ENCODE measurements at places on chromosomes 2 and 18.

DNA sequence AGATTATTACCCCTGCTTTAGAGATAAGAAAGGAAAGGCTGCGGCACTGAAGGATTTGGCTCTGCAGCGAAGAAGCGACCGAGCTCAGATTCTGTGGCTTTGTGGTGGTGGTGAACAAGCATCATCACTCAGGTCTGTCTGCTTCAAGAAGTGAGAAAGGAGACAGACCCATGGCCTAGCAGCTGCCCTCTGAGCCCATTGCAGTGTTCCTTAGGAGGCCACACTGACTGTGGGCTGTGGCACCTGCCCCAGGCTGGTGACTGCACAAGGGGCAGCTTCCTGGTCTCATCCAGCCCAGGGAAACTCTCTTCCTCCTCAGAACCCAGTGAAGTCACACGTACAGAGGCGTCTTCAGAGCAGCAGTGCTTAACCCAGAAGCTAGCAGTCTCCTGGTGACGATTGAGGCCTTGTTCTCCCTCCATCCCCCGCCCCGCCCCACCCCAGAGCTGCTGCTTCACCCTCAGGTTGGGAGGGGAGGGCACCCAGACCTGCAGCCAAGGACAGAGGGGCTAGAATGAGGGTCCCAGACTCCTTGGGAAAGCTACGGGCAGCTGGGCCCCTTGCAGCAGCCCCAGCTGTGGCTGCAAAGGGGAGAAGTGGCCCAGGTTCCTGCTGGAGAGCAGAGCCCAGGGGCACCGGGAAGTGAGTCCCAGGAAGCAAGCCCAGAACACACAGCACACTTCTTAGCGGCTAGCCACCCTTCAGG lies 22.2 kb downstream of the BIN1 start:
- DNase-seq = no peak

GRCh38 chr18:78739115-78739514 lies 240.5 kb upstream of the SALL3 start:
- no peak for DNase-seq

DNA sequence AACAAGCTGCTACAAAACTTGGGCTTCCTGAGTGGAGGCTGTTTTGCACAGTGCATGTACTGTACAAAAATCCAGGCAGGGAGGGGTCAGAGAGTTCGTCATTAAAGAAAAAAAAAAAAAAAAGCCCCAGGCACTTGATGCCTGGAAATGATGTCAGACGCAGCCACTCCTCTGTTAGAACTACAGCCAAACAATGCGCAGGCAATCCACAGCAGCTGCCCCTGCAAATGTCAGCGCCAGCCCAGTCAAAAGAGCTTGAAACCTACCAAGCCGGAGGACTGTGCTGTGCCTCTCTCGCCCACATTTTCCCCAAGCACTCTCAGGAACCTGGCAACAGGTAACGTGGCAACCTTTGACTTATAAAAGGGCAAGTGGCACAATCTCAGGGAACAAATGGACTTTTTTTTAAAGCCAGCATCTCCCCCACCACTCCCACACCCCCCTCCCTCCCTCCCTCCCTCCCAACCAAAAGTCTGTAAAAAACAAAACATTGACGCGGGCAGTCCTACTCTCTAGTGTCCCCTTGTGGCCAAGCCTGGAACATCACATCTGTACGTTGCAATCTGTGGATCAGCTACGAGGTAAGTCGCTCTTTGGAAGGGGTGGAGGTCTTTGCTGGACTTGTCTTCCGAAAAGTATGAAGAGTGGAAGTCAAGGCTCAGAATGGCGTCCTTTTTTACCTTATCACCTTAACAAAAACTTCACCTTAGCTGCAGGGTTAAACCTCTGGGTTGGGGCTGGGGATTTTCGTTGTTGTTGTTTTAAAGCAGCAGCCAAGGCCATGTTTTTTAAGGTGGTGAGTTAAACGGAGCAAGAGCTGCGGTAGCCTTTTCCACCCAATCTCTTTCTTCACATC lies 144.2 kb downstream of the TGIF1 start:
- DNase-seq = peak; percentile 83

DNA sequence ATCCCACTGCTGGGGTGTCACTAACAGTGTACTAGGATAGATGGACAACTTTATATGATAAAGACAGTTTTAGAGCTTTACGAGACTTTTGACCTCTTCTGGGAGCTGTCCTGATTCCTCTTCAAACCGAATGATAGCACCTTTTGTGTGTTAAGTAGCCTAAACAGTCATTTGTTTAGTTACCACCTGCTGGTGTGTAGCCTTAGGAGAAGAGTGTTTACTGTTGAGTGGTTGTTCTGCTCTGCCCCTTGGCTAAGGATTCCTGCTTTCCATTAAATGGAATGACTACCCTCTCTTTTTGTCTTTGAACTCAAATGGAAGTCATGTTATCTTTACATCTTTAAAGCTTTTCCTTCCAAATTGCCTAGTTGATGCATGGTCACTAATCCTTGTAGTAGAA lies 28.0 kb upstream of the MGAT5 start:
- no peak for DNase-seq

- DNase-seq = no peak
Measured at GRCh38 chr2:226684563-226684959, 115.1 kb downstream of the IRS1 start.

DNA sequence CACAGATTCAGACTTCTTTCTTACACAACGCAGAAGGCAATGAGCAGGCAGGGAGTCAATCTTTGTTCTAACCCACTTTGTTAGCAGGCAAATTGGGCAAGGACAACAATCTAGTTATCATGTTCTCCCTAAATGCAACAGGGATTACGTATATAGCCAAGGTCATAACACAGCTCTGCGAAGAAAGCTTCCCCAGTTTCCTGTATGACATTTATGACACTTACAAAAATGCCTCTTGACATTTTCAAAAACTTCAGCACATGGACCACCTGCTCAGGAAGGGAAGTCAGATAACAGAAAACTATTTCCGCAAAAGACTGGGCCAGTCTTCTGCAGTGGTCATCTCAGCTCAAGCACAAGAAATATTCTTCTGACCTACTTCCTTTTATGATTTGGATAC lies 106.1 kb downstream of the IRS1 start:
- no peak for DNase-seq

GRCh38 chr2:62800618-62801017 lies 95.1 kb downstream of the EHBP1 start:
- DNase-seq = no peak

DNA sequence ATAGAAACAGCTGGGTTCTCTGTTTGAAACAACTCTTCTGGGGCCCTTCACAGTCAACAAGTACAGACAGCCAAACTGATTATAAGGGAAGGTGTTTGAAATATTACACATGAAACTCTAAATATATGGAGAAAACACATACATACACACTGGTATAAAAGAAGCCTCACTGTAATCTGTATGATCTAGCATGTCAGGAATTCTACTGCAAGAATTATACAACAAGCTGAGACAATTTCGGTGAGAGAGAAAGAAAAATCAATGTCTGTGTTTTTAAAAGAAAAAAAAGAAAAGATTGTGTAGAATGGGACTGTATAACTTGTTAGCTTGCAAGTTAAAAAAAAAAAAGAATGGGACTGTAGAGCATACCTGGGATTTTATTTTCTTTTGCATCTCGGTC lies 26.3 kb downstream of the IRS1 start:
- no peak for DNase-seq

GRCh38 chr2:20543469-20544152 lies 96.7 kb downstream of the RHOB start:
- no peak for DNase-seq

DNA sequence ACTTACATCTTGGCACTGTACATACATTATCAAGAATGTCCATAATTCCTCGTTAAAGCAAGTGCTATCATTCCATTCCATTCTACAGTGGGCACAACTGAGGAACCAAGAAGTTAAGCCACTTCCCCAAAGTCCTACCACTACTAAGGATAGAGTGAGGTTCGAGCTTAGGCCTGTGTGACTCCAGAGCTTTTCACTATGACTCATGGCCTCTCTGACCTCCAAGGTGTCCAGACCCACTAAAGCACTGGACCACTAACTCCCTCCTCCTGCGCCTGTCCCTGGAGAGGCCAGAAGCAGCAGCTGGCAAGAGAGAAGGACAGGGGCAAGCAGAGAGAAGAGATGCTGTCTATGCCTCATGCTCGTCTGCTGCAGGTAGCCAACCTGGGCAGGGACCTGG lies 117.0 kb downstream of the ZBTB7C start:
- no peak for DNase-seq

- no peak for DNase-seq
Measured at GRCh38 chr2:140164449-140164848, 1384.3 kb upstream of the NXPH2 start.

DNA sequence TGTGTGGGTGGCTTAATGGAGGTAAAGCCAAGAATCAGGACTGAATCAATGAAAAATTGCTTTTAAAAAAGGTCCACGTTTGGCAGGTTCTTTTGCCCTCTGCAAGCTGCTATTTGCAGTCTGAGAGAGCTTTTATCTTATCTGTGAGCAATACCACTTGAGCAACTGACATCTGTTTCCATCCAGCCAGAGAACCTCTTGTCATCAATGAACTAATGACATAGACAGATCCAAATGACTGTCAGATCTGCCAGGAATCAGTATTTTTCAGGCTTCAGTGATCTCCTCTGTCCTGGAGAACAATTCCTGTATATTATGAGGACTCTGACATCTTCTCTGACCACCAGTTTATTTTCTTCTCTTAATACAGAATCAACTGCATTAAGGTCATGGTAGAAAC lies 608.1 kb downstream of the LRP1B start:
- DNase-seq = no peak

GRCh38 chr2:74659462-74659861 lies 5.4 kb downstream of the SEMA4F start:
- no peak for DNase-seq

- no peak for DNase-seq
Measured at GRCh38 chr2:55871637-55872036, 51.9 kb downstream of the EFEMP1 start.

- no peak for DNase-seq
Measured at GRCh38 chr18:22678486-22678885, 254.6 kb upstream of the RBBP8 start.

- no peak for DNase-seq
Measured at GRCh38 chr2:106183101-106183696, 10.9 kb downstream of the UXS1 start.

- no peak for DNase-seq
Measured at GRCh38 chr2:66840321-66841002, 405.5 kb downstream of the MEIS1 start.

DNA sequence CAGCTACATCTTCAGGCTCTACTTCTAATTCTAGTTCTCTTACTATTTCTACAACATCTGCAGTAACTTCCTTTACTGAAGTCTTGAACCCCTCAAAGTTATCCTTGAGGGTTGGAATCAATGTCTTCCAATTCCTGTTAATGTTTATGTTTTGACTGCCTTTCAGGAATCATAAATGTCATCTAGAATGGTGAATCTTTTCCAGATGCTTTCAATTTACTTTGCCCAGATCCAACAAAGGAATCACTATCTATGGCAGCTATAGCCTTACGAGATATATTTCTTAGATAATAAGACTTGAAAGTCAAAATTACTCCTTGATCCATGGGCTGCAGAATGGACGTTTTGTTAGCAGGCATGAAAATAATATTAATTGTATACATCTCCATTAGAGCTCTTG lies 123.9 kb downstream of the PDE1A start:
- no peak for DNase-seq

DNA sequence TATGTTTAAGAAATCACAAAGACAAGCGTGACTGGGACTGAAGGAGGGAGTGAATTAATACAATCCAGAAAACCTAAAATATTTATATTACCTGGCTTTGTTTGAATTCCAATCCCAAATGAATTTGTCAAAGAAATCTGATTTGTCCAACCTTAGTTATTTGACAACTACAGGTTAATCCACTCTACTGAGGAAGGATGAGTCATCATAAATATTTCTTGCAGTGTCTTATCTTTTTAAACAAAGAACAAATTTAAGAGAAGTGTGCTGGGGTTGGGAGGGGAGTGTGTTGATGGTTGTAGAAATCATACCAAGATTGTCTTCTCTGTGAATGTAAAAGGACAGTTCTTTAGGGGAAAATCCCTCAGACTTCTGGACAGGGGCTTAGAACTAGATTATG lies 1106.3 kb upstream of the SLC39A10 start:
- no peak for DNase-seq

- no peak for DNase-seq
Measured at GRCh38 chr2:182592691-182593393, 123.2 kb upstream of the DNAJC10 start.

DNA sequence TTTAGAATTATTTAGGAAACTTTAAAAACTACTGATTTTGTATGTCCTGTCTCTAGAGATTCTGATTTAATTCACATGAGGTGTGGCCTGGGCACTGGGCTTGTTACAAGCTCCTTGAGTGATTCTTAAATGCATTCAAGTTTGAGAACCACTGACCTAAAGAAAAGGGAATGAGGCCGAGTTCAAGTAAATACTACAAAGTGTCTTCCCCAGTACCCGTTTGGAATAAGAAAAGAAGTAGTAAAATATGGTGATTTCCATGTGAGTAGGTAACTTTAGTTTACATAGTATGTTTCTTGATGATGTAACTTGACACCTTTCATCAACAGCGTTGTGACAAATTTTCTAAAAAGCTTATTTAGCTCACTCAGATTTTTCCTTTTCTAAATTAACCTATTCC lies 1022.9 kb upstream of the NRXN1 start:
- DNase-seq = no peak

- no peak for DNase-seq
Measured at GRCh38 chr2:218394298-218395089, 5.2 kb upstream of the CTDSP1 start.

DNA sequence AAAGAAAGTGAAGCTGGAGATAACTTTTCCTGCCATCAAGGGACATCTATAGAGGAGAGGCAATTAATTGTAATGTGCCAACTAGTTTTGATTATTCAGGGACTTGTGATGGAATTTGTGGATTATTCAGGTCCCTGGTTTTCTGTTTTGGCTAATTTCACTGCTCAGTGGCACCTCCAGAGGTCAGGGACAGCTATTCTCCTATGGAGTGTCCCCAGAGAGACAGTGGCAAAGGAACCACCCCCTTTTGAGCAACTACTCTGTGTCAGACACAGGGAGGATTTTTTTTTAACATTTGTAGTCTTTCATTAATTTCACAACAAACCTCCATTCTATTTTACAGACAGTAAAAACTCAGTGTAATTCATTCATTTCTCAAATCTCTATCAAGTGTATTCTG lies 206.0 kb upstream of the SPRED2 start:
- no peak for DNase-seq

DNA sequence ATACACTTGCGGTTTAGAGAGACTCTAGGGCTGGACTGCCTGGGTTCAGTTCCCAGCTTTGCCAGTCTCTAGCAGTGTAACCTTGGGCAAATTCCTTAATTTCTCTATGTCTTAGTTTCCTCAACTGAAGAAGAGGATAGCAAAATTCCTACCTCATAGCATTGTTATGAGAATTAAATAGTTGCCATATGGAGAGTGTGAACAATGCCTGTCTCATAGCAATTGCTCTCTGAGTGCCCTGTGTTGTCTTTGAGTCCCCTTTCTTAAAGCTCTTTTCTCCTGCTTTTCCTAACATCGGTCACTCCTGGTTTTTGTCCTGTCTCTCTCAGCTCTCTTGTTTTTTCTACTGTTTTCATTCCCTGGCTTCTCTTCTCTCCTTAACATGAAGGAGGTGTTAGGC lies 116.8 kb upstream of the ALPP start:
- no peak for DNase-seq

- DNase-seq = no peak
Measured at GRCh38 chr2:229230256-229230655, 40.8 kb downstream of the PID1 start.
